ENCODE measurements at places on chromosomes 3 and 15.

GRCh38 chr3:79367066-79367465 lies 400.7 kb downstream of the ROBO1 start:
- DNase-seq, result no peak

DNA sequence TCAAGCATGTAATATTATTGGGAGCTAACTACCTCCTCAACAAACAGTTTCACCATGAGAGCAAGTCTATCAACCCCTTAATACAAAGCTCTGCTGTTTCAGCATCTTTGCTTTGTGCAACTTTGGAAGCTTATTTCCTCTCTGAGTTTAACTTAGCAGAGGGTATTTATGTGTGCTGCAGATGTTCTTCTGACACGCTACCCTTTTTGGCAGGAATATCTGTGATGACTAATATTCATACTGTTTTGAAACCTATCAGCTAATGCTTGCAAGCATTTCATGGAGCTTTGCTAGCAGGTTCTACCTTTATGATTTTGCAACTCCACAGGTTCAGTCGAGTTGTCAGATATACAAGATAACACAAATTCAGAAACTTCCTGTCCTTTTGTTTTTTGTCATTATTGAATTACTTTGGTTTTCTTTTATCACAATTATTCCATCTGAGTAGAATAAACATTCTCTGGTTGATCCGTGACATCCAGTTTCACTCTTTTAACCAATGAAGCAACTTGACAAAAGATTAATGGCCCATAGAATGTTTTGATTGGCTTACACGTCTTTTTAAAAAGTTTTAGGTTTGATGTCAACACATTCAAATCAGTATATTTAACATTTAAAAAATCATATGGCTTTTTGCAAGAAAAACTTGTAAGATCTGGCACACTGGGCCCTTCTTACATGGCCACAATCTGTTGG lies 1.7 kb upstream of the SLC9A9 start:
- no peak for DNase-seq

GRCh38 chr3:132285620-132285945 lies 31.6 kb upstream of the ACP3 start:
- no peak for DNase-seq

- no peak for DNase-seq
These were observed 125.9 kb upstream of the BCL6 start for GRCh38 chr3:187871204-187871591.

DNA sequence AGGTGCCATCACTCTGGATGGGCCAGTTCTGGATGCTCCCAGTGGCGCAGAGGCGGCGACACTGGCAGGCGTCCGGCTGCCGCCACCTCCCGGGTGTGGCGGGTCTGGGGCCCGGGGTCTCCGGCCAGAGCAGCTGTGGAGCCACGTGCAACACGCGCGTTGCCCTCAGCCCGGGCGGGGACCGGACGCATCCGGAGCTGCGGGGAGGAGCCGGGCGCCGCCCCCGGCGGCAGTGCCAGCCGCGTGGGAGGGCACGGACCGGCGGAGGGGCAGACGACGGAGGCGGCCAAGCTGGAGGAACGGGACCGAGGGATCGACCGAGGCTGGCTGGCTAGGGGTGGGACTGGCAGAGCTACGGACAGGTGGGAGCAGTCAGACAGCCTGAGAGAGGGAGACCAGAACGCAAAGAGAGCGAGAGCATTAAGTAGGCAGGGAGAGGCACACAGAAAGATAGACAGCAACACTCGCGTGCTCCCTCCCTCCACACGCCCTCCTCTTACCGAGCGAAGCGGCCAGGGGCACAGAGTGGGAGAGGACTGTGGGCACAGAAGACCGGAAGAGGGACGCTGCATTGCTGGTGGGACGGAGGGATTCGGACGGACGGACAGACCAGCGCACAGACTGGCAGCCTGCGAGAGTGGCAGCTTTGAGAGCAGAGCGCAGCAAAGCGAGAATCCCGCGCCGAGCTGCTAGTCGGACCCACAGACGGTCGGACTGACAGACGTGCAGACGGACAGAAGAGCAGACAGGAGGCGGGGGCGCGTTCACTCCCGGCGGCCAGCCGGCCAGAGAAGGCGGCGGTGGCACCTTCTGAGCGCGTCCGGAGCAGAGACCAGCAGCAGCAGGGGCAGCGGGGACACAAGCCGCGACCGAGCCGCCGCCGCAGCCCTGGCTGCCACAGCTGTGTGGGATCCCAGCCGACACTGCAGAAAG lies at the start of gene ARPP21:
ARPP21 (plus strand) TSS at position 272 of the 933 bp plus-strand sequence. CDS start 42,227 bp downstream, outside the sequence.
- DNase-seq, result peak; percentile 63

Measured in left hindlimb (tissue), 1 donor.